ENCODE measurements at places on chromosomes 2 and 18.
A peak's percentile ranks its signal among the peaks of the same experiment; 100 is the strongest.

DNA sequence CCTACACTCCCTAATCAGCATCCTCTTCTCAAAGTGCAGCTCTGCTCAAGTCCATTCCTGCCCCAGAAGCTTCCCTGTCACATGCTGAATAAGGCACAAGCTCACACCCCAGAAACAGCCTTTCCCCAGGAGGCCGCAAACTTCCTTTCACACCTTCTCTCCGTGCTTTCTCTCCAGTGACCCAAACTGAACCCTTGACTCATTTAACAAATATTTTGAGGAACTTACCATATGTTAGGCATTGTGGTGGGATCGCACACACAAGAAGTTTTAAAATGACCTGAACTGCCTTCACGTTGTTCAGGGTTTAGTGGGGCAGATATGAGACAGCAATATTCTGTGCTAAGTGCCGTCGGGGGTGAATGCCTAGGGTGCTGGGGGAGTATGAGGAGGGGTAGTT lies 161.3 kb downstream of the INSIG2 start:
- DNase-seq = no peak

GRCh38 chr2:118185210-118186109 lies 97.2 kb downstream of the INSIG2 start:
- peak; percentile 20 for DNase-seq

DNA sequence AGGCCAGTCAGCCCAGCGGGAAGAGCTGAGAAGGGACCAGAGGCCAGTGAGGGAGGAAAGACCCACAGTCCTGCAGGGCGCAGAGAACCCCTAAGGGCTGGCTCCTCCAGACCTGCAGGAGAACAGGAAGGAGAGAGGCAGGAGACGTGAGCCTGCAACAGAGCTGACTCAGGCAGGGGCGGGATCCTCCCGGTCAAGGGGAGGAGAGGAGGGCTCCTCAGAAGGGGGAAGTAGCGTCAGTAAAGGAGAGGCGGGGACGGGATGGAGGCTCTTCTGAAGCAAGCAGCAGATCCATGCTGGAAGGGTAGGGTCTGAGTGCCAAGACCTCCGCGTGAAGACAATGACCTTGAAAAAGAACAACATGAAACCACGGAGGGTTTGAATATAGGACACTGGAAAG lies 50.8 kb downstream of the TRABD2A start:
- DNase-seq = no peak

- no peak for DNase-seq
Measured at GRCh38 chr2:223994562-223995162, 37.4 kb downstream of the MRPL44 start.

GRCh38 chr2:203908066-203908796 lies 28.3 kb upstream of the ICOS start:
- no peak for DNase-seq

GRCh38 chr2:127400533-127400896 lies 12.7 kb upstream of the MAP3K2 start:
- DNase-seq = no peak

GRCh38 chr2:38829971-38830370 lies 45.8 kb downstream of the DHX57 start:
- DNase-seq = no peak

- no peak for DNase-seq
Measured at GRCh38 chr2:32926708-32927084, 20.1 kb upstream of the LTBP1 start.

- no peak for DNase-seq
Measured at GRCh38 chr2:100394111-100394641, 23.3 kb downstream of the CHST10 start.

- DNase-seq = no peak
Measured at GRCh38 chr2:111640480-111640879, 243.5 kb downstream of the ANAPC1 start.

- DNase-seq = peak; percentile 89
Measured at GRCh38 chr2:1742681-1743395, 1.5 kb downstream of the PXDN start.

DNA sequence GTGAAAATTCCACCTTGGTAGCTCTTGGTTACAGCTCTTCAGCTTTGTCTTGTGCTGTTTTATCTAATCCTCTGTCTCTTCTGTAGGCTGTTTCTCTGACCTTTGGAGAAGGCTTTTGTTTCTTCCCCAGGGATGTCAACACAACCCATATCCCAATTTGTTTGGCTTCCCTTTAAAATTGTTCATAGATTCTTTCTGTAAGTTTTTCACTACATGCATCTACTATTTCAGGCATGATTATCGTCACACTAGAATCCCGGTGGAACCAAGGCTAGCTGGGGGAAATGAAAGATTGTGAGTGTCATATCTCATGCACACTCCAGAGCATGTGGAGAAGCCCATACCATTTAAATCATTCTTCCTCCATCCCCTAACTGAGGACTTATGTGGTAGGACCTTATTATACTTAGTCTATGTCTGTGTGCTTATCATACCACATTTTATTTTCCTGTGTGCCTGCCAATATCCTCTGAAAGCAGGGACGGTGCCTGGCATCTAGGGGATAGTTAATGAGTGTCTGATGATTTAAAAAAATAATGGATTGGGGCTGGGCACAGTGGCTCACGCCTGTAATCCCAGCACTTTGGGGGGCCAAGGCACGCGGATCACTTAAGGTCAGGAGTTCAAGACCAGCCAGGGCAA lies 59.9 kb downstream of the CRIM1 start:
- no peak for DNase-seq

DNA sequence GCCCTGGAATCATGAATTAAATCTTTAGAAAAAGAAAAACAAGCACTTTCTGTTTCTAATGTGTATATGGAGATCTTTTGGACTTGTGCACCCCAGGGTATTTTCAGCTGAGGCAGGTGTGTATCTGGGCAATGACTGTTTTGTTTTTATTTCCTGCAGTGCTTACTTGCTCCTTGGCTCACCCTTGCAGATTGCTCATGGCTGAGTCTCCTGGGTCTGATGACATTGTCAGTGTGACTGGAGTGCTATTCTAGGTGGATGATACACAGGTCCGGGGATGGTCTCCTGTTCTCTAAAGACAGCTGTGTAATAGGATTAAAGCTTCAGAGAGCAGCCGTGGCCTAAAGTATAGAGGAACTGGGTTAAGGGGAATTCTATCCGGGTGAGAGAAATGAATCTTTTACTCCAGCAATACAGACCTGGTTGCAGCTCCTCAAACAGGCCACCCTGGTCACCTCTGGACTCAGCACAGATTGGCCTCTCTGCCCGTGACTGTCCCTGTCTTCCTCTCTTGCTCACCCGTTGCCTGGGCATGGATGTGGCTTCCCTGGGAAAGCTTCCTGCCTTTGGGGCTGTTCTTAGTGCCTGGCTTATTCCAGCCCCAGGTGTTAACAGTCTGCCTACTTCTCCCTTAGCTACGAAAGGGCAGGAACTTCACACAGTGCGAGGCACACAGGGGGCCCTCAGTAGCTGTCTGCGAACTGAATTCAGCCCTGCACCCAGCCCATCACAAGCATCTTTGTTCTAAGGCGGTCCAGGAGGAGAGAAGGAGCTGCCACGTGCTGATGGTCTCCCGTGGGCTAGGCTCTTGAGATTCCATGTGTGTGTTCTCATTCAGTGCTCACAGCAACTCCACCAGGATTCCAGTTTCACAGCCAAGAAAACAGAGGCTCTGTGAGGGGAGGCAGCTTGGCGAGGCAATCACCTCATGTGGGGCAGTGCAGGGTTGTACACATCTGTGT lies 84.3 kb downstream of the ACOXL start:
- no peak for DNase-seq

DNA sequence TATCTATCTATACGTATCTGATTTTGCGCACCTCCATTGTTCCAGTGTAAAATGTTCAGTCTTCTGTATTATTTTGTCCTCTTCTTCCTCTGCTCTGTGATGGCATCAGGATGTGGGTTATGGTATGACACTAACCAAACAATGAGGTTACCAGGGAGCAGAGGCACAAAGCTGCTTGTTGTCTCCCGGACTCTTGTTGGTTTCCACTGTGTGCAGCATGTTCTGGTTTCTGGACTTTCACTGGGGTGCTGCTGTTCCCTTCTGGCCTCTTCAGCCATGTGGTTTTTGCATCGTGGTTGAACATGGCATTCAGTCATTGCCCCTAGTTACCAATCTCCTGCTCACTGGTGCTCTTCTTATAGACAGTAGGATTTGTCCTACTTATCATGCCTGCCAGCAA lies 665.9 kb downstream of the CBLN2 start:
- DNase-seq = no peak

GRCh38 chr18:48127606-48128005 lies 197.1 kb upstream of the SMAD2 start:
- DNase-seq = no peak

DNA sequence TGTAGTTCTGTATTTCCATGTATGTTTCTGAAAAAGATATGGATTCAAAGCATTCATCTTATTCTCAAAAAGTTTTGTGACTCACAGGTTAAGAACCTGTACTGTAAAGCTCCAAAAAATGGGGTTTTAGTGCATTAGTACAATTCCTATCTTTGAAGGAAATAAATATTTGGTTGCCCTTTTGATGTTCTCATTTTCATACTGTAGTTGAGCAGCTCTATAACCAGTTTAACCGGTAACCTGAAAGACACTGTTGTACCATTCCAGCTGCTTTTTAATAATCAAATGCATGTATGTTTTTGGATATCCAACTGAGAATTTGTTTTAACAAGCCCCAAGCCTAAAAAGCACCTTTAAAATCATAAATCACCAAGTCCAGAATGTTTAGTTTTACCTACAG lies 9.6 kb upstream of the OSGEPL1 start:
- no peak for DNase-seq

GRCh38 chr2:204452464-204453023 lies 92.7 kb upstream of the PARD3B start:
- DNase-seq = peak; percentile 98

DNA sequence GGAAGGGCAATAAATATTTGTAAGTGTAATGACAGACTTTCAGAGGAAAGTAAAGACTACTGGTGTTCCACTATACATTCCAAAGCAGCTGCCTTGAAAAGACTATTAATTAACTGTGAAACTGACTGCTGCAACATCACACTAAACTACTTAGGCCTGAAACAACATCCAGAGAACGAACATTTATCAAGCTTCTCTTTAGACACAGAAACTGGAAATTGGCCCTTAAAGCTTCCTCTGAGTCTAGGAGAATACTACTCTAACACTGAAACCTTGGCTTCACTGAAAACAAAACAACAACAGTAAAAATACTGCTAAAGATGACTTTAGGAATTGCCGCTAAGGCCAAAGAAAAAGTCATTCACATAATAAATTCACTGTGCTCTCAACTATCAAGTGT lies 74.6 kb downstream of the ESCO1 start:
- no peak for DNase-seq

DNA sequence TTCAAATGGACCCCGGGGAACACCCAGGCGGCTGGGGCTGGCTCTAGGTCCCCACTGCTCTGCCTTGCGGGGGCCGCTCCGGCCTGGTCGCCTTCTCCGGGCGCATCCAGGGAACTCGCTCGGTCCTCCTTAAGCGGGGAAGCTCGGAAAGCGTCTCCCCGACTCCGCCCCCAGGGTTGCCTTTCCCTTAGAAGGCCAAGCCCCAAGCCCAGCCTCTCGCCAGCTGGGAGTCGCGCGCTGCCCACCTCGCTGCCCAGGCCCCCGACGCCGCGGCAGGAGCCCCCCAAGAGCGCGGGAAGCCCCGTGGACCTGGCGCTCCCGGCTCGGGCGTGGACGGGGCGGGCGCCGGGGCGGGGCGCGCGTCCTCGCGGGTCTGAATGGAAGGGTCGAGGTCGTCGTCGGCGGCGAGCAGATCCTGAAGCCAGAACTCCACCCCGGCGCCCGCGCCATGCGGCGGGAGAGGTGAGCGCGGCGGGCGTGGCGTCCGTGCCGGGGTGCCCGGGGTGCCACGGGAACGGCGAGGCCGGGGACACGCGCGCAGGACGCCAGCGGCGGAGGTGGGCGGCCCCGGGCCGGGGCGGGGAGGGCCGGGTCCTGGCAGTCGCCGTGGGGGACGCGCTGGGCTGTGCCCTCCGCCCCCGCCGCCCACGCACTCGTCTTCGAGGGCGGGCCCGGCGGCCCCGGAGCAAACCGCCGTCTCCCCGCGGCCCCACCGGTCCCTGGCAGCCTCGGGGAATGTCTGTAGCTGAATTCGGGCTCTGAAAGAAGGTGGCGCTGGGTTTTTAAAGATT lies at the start of gene BOK:
Gene BOK (plus strand): TSS at position 214 of the 791 bp plus-strand sequence. CDS start 739 bp downstream, outside the sequence.
- peak; percentile 65 for DNase-seq

GRCh38 chr18:74184875-74185274 lies 36.6 kb downstream of the TIMM21 start:
- DNase-seq = no peak

GRCh38 chr18:48639772-48640432 lies 101.1 kb downstream of the CTIF start:
- DNase-seq = no peak

DNA sequence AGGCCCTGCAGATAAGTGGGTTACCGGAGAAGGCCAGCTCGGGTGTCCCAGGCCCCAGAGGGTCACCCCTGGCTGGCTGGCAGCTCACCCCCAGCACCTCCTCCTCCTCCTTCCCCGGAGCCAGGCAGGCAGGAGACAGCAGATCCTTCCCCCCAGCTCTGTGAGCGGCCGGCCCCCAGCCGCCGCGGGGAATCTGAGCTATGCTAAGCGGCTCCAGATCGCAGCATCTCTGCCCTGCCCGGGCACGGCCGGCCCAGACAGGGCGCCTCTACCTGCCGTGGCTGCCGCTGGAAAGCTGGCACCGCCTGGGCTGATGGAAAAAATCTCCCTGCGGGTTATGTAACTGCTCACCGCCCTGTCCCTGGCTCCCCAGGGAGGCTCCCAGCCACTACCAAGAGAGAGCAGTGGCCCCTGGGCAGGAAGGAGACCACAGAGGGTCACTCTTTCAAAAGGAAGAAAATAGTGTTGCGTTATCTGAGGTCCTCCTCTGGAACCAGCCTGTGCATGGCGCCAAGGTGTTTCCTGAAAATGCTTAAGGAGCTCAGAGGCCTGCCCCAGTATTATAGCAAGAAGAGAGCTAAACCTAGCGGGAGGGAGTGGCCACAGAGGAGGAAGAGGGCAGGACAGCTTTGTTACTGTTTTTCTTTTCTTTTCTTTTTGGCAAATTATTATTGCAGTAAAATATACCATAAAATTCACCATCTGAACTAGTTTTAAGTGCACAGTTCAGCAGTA lies 179.0 kb downstream of the SMAD7 start:
- DNase-seq = no peak

- peak; percentile 28 for DNase-seq
Measured at GRCh38 chr18:70368903-70369302, 80.1 kb downstream of the SOCS6 start.

GRCh38 chr18:75141166-75141565 lies 67.8 kb downstream of the PTGR3 start:
- no peak for DNase-seq

DNA sequence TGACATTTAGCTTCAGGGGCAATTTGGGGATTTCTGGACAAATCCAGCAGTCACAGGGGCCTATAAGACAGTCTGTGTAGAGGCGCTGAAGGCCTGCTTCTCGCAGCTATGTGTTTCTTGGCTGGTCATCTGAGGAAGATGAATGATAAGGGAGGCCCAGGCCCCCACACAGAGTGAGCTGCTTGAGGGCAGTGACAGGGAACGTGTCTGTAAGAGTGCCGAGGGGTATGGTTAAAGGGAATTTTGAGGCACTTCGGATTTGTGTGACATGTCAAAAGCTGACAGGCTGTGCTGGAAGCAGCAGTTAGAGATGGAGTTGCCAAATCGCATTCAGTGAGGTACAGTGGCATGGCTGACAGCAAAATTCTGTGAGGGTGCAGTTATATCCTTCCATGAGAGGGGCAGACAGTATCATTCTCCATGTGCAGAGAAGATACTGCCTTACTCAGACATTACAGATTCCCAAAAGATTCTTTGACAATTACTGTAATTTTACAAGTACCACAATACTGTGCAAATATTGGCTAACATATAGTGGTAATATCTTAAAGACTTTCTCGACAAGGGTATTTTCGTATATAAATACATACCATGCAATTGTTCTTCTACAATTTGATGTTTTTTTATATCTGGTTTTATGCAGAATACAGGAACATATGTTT lies 74.0 kb downstream of the CERS6 start:
- peak; percentile 14 for DNase-seq

GRCh38 chr2:65345631-65346030 lies 86.8 kb downstream of the SPRED2 start:
- no peak for DNase-seq
